ENCODE measurements at places on chromosomes 1 and 21.

- DNase-seq, result no peak
Observed at GRCh38 chr1:74474585-74474984, 37.8 kb downstream of the LRRC53 start.

- no peak for DNase-seq
Observed at GRCh38 chr1:33508151-33508550, 35.7 kb downstream of the ZSCAN20 start.

GRCh38 chr1:210260096-210260495, 27.5 kb downstream of the SERTAD4 start:
- no peak for DNase-seq

DNA sequence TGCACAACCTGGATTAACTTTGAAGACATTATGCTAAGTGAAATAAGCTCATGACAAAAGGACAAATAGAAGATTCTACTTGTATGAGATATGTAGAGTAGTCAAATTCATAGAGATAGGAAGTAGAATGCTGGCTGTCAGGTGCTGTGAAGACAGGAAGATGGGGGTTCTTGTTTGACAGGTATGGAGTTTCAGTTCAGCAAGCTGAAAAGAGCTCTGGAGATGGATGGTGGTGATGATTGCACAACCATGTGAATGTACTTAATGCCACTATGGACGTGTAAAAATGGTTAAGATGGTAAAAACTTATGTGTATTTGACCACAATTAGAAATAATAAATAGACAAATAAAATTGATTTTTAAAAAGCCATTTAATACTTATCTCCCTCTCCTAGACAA, 169.8 kb upstream of the DUSP10 start:
- no peak for DNase-seq

DNA sequence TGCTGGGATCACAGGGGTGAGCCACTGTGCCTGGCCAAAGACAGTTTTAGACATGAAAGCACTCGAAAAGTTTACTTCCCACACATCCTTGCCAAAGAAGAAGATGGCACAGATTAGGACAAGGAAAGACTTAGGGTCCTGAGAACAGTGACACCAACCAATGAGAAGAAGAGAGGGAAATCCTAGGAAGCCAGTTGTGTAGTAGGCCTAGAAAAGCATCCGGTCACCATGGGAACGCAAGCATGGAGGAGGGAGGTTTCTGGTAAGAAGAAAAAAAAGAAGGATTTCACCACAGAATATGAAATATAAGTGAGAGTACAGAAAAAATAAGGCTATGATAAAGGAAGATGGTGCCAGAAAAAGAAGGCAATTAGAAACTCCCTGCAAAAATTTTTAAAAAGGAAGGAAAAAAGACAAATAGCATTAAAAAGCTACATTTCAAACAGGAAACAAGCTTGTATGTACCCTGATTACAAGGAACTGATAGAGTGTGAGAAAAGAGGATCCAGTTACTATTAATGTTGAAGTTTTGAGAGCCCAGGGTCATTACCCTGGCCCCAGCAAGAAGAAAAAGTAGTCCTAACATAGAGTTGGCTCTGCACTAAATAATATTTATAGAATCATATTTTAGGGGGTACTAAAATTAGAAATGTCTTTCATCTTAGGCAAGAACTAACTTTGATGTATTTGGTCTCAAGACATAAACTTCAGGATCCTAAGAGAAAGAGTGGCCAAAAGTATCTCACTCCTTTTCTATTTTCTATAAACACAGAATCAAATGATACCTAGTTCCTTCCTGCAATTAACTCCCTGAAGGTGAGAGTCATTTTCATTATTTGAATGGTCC, 16.1 kb downstream of the DIPK1A start:
- DNase-seq, result no peak

DNA sequence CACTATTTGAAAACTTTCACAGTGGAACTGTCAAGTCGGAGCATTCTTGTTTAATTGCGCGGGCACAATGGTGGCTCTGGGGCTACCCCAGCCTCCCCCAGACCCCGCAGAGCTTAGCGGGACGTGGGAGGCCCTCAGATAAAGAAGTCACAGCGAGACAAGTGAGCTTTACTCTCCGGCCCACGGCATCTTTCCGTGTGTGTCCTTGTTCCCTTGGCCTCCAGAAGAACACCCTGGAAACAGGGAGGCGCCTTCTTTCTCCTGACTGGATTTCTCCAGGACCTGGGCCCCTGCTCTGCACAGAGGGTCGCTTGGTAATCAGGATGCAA, 382.8 kb downstream of the RRAGC start:
- DNase-seq, result no peak

DNA sequence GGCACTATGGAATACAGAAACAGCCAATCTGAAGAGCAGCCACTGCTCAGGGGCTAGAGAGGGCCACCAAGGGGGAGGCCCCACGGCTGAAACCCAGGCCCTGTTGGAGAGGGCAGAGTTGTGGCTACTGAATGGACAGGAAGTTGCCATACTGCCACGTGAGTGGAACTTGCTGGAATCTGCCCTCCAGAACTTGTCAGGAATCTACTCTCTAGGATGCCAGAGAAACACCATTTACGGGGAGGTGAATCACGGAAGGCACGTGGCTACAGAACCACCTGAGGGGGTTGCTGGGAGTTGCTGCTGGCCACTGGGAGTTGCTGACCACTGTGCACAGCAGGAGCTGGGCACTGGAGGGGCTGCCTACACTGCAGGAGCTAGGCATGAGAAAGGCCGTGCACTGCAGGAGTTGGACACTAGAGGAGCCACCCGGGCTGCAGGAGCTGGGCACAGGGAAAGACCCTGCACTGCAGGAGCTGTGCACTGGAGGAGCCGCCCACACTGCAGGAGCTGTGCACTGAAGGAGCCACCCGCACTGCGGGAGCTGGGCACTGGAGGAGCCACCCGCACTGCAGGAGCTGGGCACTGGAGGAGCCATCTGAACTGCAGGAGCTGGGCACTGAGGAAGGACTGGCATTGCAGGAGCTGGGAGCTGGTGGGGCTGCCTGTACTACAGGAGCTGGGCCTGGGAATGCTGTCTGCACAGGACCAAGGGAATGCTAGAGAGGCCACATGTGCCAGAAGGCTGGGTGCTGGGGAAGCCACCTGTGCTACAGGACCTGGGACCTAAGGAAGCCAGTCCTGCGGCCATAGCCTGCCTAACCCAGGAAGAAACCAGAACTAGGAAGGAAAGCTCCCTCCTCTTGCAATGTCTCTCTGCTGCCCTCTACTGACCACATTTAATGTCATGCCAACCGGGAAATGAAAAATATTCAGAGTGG, 343.4 kb downstream of the MATN1 start:
- DNase-seq, result peak; percentile 3

DNA sequence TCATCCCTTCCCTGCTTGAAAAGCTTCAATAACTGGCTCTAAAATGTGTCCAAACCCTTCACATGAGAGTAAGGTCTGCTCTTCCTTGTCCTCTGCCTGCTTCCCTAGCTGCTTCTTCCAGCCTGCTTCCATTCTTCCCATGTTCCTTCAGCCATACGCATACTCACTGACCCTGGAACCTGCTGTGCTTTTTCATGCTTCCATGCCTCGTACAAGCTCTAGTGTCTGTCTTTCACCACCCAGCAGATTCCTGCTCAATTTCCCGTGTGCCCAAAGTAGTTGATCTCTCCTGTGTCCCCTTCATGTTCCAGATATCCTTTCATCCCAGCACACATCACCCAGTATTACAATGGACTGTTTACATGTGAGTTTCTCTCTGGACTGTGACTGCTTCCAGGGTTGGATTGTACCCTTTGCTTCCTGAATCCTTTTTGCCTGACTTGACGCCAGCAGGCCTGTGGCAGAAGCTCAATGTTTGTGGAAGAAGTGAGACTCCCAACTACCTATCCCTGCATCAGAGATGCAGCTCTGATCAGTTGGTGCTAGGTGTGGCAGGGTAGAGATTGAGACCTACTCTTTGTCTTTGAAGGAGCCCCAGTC, 35.9 kb upstream of the RNF19B start:
- DNase-seq, result no peak

GRCh38 chr1:185063719-185064118, 18.4 kb downstream of the RNF2 start:
- DNase-seq, result no peak

- DNase-seq, result no peak
Observed at GRCh38 chr1:56156971-56157876, 422.1 kb downstream of the PLPP3 start.

GRCh38 chr21:26555540-26556146, 17.4 kb downstream of the CYYR1 start:
- no peak for DNase-seq

DNA sequence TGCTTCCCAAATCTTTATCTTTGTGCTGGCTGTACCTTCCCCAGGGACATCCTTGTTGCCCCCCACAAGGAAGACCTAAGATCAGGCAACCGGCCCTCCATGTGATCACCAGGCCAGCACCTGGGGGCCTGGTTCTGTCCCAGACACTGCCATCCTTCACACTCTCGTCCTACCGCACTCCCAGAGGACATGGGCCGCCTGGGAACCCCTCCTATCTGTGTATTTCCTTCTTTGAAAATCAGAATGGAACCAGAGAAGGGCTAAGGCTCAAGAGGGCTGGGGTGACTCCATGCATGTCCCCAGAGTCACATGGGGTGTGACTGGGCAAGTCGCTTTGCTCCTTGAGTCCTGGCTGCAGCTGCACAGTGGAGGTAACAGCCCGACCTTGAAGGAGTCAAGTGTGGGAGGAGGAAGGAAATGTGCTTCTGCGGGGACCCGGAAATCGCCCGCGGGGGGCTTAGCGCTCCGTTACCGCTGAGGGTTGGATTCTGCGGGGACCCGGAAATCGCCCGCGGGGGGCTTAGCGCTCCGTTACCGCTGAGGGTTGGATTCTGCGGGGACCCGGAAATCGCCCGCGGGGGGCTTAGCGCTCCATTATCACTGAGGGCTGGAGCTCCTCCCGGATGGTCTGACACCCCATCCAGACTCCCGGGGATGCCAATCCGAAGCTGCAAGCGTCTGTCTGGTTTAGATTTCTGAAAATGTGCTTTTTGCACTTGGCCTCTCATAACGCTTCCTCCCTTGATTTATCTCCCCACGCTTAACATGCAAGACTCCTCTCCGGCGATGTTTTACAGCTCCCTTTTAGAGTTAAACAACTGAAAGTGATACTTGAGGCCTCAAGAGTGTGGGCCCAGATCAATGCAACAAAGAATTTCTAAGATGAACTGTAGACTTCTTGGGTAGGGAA, 278.9 kb downstream of the NPHP4 start:
- DNase-seq, result no peak

DNA sequence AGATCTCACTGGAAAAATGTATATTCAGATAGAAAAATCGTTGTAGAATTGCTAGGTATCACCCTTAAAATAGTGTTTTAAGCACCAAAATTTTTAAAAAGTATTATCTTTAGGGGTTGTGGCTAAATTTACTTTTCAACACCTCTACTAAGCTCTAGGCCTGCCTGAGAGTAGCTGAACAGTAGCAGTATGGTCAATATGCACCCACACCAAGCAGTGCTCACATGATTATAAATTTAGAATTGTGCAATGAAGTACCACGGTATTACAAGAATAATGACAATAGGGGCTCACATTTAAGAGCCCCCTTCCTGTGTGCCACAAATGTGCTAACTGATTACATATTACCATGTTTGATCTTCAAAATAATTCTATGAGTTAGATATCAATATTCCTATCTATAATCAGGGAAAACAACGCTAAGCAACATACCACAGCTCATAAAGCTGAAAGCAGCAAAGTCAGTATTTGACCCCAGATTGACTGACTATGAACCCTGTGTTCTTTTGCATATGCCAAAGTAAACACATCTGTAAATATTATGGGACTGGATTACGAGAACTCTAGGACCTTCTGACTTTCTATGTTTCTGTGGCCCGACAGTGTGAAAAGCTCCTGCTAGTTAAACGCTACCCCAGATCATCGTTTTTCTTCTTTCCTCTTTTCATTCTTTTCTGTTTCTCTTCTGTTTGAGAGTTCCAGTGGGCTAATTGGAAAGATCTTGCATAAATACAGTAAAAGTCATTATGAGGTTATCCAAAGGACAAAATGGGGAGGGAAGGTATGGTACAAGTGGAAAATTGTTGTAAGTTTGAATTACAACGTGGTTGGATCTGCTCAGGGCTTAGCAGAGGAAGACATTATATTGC, 201.1 kb upstream of the C1orf87 start:
- no peak for DNase-seq

DNA sequence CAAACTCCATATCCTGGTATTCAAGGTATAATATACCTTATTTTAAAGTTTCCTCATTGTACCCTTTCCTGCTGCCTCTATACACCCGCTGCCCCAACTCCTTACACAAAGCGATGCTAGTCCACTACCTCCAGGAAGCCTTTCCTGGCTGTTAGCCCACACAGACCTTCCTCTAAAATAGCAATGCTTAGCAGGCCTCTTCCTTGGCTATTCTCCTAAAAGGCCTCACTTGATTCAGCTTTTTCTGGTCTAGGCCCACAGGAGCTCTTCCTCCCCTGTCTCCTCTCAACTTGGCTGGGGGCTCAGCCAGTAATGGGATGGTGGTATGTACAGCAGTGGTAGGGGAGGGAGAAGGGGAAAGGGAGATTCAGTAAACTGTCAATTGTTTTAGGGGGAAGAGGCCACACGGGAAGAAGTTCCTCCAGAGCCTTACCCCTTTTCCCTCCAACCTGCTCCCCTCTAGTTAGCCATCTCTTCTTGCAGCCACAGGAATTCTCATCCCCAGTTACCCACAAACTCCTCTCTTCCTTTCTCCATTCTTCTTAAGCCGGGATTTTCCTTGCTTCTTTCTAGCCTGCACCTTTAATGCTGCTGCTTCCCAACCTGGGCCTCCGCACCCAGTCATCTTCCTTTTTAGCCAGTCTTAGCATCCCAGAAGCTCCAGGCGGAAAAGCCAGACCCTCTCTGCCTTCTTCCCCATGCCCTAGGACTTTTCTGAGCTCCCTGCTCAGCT, 2.6 kb downstream of the LRRC41 start:
- no peak for DNase-seq

- DNase-seq, result no peak
Observed at GRCh38 chr21:31929548-31929947, 56.7 kb downstream of the HUNK start.

DNA sequence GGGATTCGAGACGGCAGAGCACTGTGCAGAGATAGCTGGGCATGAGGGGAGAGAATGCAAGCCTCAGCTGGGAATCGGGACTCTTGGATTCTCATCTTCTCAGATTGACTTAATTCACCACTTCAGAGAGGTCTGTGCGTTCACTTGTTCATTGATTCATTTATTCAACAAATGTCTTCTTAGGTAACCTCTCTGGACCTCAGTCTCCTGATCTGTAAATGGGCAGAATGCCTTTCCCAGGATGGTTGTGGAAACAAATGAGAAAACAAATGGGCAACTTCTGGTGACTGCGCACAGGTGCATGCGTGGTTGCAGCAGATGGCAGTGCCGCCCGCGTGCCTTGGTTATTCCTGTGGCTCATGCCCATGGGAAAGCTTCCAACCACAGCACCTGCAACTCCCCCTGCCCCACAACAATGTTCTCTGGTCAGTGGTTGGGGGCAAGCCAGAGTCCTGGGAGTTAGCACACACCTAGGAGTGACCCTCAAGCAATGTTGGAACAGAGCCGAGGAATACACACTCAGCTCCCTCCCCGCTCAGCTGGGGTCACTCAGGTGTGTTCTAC, 110.1 kb upstream of the RUNX3 start:
- DNase-seq, result no peak

Data from hypothalamus (tissue), 51 donors.